Tibial nerve (tissue), 4 donors: ENCODE measurements at places on chromosomes 12 and 14. TPM values are rescaled to one million over a fixed set of nuclear protein-coding genes. Genes with fewer than 3 reads are reported as not detected.

DNA sequence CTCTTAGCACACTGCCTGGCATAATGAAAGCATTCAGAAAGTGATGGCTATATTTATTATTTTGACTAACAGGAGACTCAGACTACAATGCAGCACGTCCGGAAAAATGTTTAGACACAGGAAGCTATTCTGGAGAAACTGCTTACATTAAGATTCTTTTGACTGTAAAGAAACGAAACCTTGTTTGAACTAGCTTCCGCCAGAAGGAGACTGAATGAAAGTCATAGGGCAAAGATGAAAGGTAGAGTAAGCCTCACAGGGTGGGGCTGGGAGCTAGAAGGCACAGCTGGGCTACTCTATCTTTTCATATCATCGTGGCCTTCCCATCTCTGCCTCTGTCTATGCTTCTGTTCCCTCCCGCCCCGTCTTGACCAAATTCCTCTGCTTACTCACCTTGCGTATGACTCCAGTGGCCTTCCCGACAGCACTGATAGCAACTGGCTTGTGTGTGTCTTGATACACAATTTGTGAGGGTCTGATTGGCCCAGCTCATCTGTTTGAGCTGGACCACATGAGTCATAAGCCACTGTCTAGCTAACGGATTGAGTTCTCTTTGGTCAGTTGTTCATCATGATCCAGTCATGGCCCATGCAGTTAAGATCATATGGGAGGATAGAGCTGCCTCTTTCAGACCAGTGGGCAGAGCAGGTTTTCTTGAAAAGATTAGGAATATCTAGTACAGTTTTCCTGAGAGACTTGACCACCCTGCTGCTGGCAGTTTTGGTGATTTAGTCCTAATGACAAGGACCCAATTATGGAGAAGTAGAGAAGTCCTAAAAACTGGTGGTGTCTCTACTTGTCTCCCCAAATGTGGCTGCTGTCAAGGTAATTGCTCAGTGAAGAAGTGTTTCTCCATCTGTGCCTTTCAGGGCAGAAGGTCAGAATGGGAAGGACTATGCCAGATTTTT, 151.5 kb upstream of the SLC38A2 start:
- no peak for DNase-seq

DNA sequence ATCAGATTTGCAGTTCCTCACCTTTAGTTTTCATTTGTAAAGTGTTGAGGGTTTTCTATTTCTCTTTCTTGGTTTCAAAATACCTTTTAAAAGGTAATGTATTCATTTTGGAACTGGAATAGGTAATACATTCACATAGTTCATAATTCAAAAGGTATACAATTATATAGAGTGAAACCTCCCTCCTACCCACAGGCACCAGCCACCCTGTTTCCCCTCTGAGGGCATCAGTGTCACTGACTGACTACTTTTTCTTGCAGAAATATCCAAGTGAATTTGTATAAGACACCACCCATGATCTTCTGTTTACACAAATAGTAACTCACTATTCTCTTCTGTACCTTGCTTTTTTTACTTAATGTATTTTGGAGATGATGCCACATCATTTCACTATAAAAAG, 139.6 kb upstream of the EGLN3 start:
- no peak for DNase-seq

- no peak for DNase-seq
Measured at GRCh38 chr14:22549981-22550673, 38.9 kb downstream of the DAD1 start.

Gene MAP4K5
- total RNA-seq = 277 TPM

DNA sequence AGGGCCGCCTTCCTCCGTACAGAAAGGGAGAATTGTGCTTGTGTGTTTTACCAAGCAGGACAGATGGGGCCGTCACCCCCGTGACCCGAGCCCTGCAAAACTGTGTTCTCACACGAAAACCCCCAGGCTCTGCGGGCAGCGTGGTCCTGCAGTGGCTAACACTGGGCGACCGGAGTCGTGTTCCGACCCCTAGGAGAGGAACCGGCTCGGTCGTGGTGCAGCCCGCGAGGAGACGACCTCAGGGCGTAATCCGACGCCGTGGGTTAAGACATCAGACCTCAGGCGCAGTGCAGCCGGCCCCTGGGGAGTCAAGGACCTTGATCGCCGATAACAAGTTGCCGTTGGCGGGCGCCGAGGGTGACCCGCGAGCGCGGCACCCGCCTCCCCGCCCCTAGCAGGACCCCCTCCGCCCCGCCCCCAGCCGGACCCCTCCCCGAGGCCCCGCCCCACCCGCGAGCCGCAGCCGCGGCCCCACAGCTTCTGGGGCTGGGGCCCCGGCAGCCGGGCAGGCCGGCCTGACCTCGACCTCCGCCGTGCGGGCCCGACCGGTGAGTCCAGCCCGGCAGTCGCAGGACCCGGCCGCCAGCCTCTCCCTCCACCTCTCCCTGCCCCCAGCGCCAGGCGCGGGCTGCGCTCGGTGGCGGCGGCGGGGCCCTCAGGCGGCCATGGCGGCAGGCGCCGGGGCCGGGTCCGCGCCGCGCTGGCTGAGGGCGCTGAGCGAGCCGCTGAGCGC, at the start of gene CHPT1:
TSS of gene CHPT1 (plus strand) at position 444 of the 733 bp plus-strand sequence. CDS start at position 666, 222 bp downstream.
- DNase-seq = peak; percentile 48

DNA sequence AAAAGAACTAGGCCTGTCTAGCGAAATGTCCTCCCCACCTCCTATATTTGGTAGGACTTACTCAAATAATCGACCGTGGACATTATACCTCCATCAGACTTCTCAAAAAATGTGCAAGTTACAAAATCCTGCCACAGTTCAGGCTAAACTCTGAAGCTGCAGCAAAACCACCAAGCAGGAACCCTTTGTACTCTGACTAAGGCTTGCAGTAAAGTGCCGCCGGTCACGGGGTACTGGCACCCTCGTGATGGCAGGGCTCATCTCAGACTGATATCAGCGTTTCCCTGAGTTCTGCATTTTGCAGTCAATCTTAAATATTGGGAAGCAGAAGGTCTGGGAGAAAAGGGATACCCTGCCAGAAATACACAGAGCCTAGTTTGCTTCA, 17.1 kb downstream of the SLC11A2 start:
- peak; percentile 72 for DNase-seq

Gene KRT86
- total RNA-seq = not detected

DNA sequence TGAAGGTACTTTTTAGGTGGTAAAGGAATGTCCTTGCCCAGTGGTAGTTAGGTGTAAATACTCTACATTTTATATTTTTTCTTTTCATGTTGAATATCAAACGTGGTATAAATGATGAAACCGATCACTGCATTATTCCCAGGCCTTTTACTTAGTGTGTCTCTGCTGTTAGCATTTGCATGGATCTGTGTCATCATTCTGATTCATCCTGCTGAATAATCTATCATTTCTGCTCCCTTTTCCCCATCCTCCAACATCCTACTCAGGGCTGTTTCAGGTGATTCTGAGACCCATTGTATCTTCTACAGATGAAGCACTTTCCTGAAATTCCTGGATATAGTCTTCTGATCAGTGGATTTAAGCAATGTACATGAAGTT, 61.0 kb upstream of the PTHLH start:
- no peak for DNase-seq

Gene NAV3
- total RNA-seq = 36.0 TPM

Gene CLEC2A
- not detected for total RNA-seq

Gene HELB
- 11.1 TPM for total RNA-seq

- no peak for DNase-seq
Measured at GRCh38 chr12:59803735-59804134, 207.9 kb downstream of the SLC16A7 start.

- no peak for DNase-seq
Measured at GRCh38 chr12:99035803-99036202, 390.7 kb downstream of the APAF1 start.

DNA sequence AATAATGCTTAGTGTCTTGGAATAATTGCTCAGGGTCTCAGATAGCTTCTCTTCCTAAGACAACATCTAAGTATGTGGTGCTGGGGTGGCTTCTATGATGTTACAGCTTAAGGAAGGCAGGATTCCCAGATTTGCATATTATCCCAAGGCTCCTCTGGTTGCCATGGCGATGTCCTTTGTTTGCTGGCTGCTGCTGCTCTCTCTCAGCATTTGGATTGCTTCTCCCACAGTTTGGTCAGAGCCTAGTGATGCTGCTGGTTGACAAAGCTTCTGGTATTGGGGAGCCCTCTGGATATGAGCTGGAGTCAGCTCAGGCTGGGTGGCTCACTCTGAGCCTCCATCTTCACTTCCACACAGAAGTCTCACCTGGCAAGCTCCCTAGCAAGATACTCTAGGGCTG, 56.4 kb upstream of the FBXO33 start:
- no peak for DNase-seq

- no peak for DNase-seq
Measured at GRCh38 chr14:101191721-101192660, 288.5 kb upstream of the RTL1 start.

GRCh38 chr14:93954900-93955849, 21.2 kb downstream of the ASB2 start:
- no peak for DNase-seq

DNA sequence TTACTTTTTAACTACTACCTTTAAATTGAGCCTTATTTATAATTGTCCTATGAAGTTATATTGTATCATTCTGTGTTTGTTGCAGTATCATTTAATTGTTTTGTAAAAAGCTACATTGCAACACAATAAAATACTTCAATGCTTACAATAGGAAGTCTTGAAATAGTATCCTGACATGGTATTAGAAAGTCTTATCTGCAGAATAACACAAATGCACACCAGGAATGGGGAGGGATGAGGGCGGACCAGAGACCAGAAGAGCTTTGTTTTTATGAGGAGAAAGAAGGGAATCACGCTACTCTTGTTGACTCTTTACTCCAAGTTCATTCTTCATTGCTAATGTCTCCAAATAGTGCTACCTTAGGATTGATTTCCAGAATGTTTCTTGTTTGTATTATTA, 120.2 kb downstream of the MON2 start:
- no peak for DNase-seq
